ENCODE measurements at places on chromosomes 4 and X.

DNA sequence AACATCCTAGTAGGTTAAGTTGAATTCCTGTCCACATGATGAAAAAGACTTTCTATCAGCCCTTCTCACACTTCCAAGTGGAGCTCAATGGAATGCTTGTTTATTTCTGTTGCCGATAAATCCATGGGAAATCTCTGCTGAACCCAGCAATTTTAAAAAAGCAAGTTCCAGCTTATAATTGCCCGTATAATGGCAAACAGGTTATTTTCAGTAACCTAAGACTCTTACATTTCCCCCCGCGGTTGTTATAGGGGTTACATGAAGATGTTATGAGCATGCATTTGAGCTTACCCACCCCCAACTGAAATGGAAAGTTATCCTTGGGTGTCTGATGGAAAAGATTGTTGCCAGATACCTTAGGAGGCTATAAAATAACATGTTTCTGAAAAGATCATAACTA, 136.2 kb downstream of the PALLD start:
- DNase-seq = no peak

DNA sequence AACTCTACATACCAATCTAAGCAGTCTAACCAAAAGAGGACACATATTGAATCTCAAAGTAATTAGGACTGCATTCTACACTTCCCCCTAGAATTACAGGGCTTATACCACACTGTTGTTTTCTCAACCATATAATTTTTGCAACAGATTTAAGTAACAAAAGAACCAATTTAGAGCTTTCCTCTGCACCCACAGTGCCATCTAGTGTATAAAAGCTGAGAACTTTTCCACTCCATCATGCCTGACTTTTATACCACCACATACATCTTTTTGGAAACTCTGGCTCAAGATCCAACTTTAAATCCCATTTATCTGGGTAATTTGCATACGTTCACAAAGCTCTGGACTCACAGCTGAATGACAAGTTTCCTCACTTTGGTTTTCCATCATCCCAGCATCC, 99.5 kb downstream of the EFHC2 start:
- no peak for DNase-seq

DNA sequence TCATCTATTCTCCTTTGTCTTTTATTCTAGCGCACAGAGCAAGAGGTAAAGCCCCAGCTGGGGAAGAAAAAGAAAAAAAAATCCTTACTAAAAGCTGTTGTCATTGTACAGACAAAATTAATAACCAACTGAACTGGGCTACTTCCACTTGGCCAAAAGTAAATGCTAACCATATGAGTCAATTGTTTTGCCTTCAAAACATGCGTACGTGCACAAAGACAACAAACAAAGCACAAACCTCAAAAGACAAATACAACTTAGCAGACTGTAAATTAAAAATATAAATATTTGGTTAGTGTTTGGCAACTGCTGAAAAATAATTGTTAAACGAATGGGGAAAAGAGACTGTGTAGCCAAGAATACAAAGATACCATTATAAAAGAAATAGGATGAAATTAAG, 5.9 kb downstream of the EDA2R start:
- DNase-seq = no peak

GRCh38 chr4:11116940-11117339, 311.8 kb downstream of the HS3ST1 start:
- DNase-seq = no peak

GRCh38 chr4:53929311-53929710, 135.1 kb downstream of the CHIC2 start:
- DNase-seq = no peak

- no peak for DNase-seq
These were observed 447.3 kb downstream of the GRIA2 start for GRCh38 chr4:157667836-157668235.

DNA sequence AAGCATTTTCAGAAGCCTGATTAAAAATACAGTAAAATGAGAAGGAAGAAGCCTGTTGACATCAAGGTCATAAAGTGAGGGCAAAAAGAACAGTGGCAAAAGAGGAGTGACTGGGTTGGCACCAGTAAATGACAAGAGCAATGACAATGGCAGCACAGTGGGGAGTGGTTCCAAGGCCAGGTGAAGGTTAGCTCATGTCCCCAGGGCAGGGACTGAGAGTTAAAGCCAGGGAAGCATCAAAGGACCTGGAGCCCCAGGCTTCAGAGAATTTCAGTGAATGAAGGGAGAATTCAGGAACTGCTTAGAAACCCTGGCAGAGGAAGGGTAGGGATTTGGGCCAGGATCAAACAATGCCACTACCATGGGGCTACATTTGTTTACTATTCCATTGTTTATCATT, 8.8 kb upstream of the PIGA start:
- DNase-seq = no peak

DNA sequence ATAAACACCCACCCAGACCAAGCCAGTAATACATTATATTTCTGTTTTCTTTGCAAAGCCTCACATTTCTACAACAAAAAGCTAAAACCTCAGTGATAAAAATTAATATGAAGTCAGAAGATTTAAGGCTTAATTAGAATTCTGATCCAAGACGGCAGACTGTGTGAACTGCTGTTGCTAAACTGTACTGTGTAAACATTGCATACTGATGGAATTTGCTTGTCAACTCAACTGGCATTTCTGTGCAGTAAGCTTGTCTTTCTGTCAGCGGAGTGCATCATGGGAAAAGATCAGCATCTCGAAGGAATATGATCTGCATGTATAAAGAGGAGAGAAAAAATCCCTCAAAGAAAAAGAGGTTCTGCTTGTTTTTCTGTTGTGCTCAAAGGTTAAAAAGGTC, 69.4 kb upstream of the SPANXB1 start:
- DNase-seq = no peak

GRCh38 chr4:93179044-93179443, 649.5 kb upstream of the ATOH1 start:
- no peak for DNase-seq

- DNase-seq = no peak
These were observed 49.9 kb upstream of the SRD5A3 start for GRCh38 chr4:55296096-55296495.

- no peak for DNase-seq
These were observed 3.8 kb downstream of the CXXC4 start for GRCh38 chr4:104490770-104491480.

- DNase-seq = no peak
These were observed 10.5 kb downstream of the SFRP2 start for GRCh38 chr4:153778383-153778782.

- DNase-seq = no peak
These were observed 80.0 kb downstream of the FAT1 start for GRCh38 chr4:186643501-186644310.

GRCh38 chr4:137896221-137896737, 345.9 kb downstream of the SLC7A11 start:
- no peak for DNase-seq

- DNase-seq = no peak
These were observed 4.0 kb upstream of the ABLIM2 start for GRCh38 chr4:8162625-8163024.

- DNase-seq = no peak
These were observed 88.6 kb upstream of the PRPS2 start for GRCh38 chrX:12702509-12703091.

DNA sequence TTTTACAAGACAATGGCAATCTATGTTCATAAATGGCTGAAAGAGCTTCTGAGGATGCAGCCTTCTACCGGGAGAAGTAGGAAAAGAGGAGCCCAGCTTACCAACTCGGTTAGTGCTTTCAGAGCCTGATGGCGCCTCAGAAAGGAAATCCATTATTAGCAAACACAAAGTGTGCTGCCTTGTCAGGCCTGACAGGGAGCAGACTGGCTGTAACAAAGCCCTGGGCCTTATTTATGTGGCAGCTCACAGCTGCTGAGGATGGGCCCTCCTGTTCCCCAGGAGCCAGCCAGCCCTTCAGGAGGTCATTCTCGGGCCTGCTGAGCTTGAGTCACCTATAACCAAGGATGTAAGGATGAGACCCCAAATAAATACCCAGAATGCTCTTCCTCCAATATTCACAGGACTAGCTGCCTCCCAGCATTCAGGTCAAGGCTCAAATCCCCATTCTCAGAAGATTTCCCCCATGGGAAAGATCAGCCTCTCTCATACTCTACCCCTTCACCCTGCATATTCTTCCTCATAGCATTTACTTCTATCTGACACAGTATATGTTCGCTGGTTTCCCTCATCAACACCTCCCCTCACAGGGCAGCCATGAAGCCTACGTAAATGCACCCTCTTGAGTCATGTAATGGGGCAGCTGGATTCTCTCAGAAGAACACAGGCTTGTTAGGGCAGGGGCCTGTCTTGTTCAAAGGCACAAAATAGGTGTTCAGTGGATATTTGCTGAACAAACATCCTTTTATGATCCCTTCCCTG, 227.0 kb upstream of the RASGEF1B start:
- no peak for DNase-seq

DNA sequence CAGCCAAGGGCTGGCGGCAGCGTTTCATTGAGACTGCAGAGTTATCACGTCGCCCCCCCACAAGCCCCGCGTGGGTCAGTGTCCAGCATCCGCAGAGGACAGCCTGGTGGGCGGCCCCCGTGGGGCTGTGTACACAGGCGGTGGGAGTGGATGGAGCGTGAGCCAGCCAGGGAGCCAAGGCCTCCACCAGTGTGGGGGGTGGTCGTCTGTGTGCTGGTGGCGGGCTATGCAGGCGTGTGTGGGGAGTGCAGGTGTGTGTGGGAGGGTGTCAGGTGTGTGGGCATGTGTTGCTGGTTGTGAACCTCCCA, 56.5 kb upstream of the NKX1-1 start:
- no peak for DNase-seq

DNA sequence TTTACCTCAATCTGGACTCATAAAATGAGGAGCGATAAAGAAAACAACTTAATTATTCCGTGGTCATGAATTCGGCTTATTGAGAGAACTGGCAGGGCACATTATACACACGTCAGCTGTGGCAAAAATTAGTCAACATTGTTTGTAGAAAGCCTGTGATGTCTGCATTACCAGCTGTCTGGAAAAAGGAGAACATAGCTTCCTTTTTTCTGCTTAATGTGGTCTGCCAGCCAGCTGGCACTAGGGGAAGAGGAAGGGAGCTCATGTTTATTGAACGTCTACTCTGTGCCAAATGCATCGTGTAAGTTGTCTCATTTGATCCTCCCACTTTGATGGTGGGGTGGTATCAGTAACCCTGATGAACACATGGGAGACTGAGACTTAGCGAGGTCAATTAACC, 367.6 kb downstream of the ARHGAP24 start:
- no peak for DNase-seq

DNA sequence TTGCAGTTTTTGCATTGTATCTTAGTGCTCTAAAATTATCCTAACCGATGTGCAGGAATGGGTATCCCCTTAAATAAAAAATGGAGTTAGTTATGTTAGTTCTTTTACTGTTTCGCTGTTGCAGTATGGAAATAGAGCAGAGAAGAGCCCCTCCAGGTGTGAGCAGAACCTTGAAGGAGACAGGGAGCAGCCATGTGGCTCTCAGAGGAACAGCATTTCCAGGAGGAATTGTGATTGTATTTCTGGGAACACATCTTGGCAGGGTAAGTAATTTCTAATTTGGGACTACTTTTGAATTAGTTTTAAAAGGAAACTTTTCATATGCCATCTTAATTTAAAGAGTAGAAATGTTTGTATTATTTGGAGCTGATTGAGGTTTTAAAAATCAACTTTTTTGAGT, 5.3 kb upstream of the CCDC158 start:
- no peak for DNase-seq

GRCh38 chr4:32826169-32826568, 2106.0 kb downstream of the PCDH7 start:
- DNase-seq = no peak

DNA sequence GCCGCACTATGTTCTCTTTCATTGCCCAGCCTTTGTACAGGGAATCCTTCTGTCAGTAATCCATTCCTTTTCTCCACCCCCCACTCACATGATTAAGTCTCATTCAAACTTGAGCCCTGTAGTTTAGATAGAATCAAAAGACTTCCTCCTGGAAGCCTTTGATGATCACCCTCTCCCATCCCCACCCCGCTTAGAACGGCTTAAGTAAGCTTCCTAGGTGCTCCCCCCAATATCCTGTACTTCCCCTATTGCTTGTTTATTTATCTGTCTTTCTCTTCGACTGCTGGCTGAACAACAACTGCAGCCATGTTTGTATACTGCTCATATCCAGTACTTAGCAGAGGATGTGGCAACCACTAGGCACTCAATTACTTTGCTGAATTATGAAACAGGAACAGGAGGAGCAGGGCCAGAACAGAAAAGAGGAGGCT, 38.5 kb upstream of the GPC3 start:
- no peak for DNase-seq

GRCh38 chr4:167321299-167321698, 87.0 kb upstream of the SPOCK3 start:
- no peak for DNase-seq

DNA sequence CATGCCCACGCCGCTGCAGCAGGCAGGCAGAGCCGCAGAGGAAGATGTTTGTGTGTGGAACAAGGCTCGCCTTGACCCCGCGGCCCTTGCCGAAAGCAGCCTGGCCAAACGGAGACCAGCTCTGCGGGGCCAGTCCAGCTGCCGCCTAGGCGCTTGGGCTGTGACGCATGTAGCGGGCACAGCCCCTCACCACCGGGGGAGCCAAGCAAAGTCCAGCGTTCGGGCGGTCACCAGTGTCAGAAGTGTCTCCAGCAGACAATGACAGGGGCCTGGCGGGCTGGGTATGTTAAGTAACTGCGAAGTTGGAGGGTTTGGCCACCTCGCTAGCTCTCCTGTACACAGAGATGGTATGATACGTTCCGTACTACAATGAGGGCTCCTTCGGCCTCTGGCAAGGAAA, 1.3 kb downstream of the AMER1 start:
- DNase-seq = no peak

GRCh38 chr4:126890994-126891393, 741.8 kb upstream of the INTU start:
- no peak for DNase-seq

- no peak for DNase-seq
These were observed 51.9 kb upstream of the USP9X start for GRCh38 chrX:41033299-41033698.

GRCh38 chr4:96352051-96352517, 512.2 kb downstream of the PDHA2 start:
- DNase-seq = no peak

DNA sequence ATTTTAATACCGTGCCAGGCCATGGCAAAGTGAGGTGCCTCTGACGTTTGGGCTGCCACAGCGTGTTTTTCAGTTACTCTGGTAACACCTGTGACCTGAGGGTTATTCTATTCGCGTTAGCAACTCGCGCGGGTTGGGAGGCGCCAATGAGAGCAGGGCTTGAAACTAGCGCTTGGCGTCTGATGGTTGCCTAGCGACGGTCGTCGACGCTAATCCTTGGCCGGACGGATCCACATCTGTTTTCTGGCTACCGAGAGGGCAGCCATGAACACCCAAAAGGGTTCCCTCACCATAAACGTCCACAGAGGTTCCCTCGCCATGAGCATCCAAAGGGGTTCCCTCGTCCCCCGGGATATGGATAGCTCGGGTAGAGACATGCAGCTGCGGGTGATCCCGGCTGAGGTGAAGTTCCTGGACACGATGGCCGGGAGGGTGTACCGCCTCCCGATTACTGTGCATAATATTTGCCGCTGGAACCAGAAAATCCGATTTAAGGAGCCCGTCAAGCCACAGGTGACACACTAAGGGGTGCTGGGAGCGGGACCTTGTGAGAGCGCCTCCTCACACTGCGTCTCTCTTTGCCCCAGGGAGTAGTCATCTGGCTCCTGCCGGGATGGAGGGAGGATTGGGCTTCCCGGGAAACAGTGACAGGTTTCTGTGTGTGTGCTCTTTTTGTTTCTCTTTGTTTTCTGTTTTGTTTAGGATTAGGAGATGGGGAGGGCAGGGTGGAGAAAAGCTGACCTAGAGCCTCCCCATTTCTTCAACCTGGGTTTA, at the start of gene CFAP47:
TSS of gene CFAP47 (plus strand) at position 199 of the 774 bp plus-strand sequence. CDS start at position 265, 66 bp downstream.
- DNase-seq = no peak

GRCh38 chr4:181911420-181911819, 331.8 kb upstream of the TENM3 start:
- DNase-seq = no peak
